NCI-H2171 (cell line): ENCODE measurements at places on chromosomes 2 and 18.

DNA sequence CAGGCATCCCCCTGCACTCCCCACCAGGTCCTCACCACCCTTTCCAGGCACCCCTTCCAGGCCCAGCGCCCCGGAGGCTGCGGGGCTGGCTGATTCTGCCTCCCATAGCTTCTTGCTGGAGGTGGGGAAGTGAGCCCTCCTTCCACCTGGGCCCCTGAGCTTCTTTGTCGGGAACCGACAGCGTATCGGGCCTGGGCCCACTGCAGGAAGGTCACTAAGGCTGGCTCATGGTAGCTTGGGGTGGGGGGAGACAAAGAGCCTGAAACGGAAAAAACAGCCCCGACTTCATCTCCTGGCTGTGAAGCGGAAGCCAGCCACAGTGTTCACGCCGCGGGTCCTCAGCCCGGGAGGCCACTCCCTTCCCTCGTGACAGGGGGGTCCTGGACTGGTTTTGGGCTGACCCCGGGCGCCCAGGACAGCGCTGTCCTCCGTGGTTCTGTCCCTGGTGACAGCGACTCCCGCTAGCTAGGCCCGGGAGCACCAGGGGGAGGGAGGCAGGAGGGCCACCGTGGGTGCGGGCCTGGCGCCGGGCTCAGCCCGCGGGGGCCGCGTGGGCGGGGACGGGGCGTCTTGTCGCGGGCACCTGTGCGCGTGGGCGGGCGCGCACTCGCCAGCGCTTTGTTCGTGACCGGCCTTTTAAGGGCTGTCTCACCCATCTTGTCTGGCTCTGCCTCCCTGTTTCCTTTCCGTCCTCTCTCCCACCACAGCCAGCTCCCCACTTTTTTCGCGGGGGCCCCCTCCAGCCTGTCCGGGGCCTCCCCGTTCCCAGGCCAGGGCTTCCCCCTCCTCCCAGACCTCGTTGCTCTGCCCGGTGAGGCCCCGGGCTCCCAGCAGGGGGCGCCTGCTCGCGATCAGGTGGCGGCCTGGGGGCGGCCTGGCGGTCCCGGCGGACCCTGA is 64.9 kb downstream of the DNMT3A start:
- no peak for DNase-seq

DNA sequence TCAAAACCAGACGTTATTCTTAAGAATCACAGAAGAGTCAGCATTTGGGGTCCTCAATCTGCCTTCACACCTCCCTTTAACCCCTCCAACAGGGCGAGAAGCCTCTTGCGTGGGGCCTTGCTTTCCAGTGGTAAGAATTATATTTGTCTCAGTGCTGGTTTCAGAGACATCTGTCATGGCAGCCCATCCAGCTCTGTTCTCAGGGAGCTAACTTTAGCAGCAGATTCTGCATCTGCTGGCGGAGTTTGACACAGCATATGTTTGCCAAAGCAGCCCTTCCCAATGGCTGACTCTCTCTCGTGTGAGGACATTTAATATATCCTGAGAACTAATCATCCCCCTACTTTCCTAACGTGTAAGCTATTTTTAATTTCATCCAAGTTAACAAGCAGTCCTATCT is 91.5 kb upstream of the BCL11A start:
- DNase-seq, result no peak

DNA sequence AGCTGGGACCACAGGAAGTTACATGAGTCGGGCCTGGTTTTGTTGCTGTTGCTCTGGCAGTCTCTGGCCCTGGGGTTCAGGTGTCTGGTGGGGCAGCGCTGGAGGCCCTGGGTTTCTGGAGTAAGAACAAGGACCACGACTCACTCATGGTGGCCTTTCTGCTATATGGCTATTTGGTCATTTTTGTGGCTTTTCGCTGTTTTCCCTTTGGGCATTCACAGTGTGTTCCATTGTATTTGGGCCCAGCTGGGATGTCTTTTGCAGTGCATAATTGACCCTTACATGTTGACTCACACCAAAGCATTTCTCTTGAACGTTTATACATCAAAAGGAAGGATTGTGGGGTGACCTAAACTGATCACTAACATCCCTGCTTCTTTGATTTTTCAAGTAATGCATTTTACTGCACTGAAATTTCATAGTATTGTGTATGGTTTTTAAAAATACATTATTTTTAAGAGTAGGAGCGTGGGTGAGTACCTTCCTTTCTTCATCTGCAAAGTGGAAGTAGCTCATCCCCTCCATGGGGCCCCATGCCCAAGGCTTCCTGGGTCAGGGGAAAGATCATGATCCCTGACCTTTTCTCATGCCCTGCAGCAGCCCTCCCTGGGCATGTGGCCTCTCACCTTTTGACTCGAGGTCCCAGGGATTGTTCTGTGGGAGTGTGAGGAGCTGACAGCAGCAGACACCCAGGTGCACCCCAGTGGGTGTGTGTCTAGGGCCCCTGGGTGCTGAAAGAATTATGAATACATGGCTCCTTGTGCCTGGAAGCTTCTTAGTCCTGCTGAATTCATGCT is 225.5 kb downstream of the AGAP1 start:
- DNase-seq, result no peak

- DNase-seq, result no peak
Measured at GRCh38 chr2:139367416-139367815, 587.2 kb upstream of the NXPH2 start.

- DNase-seq, result no peak
Measured at GRCh38 chr2:23399674-23400261, 14.8 kb downstream of the KLHL29 start.

DNA sequence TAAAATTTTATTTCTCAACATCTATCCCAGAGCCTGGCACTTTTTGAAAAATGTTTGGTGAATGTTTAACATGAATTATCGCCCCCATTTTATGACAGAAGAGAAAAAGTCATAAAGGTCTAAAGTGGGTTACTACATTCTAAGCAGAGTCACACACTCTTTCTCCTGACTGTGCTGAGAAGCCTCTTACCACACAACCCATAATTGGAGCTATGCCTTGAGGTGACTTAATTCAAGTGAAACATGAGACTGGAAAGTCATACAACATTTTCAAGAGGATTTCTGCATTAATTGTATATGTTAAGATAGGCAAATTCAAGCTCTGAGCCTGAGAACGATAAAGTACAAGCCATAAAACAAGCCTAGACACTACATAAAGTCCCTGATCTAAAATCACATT is 3.1 kb upstream of the DSEL start:
- no peak for DNase-seq

- DNase-seq, result no peak
Measured at GRCh38 chr2:26017464-26018183, 16.3 kb upstream of the RAB10 start.

DNA sequence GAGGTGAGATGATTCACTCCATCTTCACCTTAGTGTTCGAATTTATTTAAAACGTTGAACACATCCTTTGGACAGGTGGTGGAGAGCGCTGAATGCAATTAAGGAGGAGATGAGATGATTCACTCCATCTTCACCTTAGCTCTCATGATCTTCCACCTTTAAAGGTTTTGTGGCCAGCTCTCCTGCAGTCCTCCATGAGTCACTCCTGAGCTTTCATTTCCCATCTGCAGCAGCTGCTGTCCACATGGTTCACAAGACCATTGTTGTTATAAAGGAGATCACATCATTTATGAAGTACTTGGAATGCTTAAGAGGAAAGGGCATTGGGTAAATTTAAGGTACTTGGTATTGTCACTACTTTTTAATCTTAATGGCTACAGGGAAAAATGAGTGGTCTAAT is 298.5 kb downstream of the PAX3 start:
- no peak for DNase-seq

DNA sequence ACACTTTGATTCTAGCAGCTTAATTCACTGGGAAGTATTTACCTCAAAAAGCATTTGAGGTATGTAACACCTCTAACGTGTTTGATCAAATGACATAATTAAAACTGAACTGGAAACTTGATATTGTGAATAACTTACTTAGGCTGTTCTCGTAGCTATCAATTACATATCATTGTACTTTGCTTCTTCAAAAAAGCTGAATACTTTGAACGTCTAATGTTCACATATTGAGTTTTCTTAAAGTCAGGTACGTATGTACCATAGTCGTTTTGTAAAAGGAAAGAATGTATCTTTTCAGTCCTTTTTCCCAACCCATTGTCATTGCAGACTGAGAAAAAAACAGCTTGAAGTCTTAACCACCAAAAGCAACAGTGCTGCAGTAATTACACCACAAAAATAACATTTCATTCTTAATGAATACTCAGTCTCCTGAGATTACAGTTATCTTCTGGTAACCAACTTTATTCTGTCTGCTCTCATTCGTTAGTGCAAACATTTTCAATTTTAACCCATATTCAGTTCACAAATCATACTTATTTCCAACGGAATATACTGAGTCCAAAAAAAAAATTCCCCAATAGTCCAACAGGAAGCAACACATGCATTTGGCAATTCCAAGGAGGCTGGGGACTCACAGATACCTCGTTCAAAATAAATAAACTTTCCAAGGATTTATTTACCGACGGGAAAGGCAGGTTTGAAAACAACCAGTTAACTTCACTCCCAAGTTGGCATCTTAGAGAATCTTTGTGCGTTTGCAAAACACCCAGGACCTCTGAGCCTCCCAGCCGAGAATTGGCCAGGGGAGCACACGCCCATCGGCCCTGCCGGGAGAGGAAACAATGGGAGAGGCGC is 1.1 kb downstream of the CHN1 start:
- peak; percentile 42 for DNase-seq

DNA sequence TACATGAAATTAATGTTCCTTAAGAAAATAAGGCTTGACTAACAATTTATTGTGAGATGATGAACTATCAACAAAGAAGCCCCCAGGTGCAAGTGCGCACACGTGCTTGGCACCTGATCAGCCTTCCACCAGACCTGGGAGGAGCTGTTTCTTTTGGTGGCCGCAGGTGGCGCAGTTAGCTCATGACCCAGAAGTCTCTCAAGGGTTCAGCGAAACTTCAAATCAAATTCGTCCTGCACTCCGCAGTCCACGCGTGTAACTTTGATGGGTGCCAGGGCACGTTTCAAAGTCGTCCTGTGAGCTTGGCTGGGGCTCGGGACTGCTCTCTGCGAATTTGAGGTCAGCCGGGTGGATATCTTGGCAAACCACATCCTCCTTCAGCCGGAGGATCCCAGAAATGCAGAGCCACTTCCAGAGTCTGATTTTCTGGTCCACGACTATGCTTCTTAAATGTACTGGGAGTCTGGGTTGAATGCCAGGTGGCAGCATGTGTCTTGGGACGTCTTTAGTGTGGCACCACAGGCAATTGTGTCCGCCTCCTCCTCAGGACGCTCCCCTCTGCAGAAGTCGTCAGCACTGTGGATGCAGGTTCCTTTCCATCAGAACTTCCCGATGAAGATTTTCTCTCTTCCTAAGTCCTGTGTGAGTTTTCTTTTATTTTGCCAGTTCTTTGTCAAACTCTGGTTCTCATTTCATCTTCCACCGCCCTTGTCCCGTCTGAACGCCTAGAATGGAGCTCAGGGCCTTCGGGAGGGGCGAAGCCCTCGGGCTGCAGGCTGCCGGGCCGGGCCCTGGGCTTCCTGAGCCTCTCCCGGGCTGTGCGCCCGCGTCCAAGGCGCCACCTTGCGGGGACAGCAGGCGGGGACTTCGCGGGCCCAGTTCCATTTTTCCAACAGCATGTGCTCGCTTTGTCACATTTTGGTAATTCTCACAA is 61.3 kb upstream of the RAPGEF4 start:
- DNase-seq, result no peak
